Stimulated activated CD8-positive, alpha-beta memory T cell treated with anti-CD3 and anti-CD28 coated beads, Interleukin-4, amount 100 ng/mL, for 1 hour (primary cell): ENCODE measurements at places on chromosomes 1 and 21.

- no peak for DNase-seq
Observed at GRCh38 chr1:58551186-58552140, 4.9 kb upstream of the OMA1 start.

DNA sequence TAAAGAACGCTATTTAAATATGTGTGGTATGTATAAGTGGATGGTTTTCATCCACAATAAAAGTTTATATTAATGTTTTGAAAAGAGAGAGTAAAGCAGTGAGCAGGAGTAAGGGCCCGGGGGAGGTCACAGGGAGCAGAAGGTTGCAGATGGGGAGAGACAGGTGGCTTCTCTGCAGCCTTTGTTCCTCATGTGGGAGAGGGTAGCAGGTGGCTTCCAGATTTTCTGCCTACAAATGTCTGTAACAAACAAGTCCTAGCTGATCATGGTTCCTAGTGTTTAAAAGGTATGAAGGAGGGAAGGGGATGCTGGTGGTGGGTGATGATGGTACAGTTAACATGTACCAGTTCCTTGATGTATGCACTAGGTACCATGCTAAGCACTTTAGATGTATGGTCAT is 18.8 kb downstream of the QSOX1 start:
- no peak for DNase-seq

DNA sequence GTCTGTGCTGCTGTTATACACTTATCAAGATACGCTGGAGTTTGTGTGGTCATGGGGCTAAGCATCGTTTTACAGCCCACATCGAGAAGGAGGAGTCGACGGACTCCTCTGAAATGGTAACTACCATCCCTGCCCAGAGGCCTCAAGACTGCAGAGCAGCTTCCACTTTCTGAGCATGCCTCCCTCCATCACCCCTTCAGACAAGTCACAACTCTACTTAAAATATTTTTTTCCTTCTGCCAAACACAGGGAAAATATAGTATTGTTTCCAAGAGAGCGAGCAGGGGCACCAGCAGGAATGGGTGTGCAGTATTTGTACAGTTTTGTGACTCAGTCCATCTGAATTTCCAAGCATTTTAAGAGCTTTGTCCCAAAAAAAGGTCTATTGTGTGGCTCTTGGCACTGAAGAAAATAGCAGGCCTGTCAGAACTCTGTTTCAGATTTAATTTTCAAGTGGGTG is 14.1 kb downstream of the EVA1C start:
- DNase-seq, result no peak

DNA sequence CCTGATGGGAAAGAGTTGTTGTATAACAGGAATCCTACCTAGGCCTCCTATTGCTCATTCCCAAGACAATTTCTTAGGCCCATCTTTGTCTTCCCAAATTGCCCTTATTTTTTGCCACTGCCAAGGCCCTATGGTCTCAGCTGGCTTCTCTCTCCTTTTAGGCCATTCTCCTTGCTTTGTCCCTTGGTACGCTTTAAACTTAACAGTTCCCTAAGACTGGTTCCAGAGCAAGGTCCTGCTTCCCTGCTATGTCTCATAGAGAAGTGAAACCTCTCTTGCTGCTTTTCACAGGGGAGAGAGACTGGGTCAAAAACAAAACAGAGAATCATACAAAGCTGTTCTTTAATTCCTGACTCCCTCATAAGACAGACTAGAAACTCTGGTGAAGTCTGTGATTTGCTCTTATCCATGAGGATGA is 77.1 kb downstream of the XCL2 start:
- no peak for DNase-seq

GRCh38 chr1:174040387-174040786 is 18.2 kb upstream of the RC3H1 start:
- DNase-seq, result no peak

DNA sequence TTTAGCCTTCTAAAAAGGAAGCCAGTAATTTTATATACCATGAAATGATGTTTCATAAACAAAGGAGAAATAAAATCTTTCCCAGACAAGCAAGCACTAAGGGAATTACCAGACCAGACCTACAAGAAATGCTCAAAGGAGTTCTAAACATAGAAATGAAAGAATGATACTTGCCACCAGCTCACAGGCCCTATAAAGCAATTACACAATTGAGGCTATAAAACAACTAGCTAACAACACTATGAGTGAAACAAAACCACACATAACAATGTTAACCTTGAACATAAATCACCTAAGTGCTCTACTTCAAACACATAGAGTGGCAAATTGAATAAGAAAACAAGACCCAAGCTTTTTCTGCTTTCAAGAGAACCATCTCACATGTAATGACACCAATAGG is 123.8 kb downstream of the BARHL2 start:
- no peak for DNase-seq

DNA sequence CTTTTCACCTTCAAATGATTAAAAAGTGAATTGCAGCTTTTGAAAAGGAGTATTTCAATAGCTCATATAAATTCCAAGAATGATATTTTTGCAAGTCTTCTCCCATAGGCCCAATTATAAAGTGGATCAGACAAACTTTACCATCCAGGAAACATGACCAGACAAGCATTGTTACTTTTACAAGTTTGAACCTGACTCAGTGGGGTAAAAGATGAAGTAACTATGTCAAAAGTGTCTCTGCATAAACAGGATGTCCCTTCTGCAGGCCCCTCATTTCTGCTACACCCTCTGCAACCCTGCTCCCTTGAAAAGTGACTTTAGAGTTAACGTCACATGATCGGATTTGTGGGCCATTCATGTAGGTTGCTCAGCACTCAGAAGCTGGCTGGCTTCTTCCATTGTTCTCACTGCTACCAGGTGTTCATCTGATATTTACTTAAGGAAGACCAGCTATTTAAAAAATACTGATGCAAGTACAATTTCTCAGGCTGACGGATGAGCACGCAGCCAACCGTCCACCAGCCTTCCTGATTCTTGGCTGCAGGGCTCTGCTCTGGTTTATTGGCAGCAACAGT is 32.3 kb downstream of the URB1 start:
- DNase-seq, result no peak

GRCh38 chr1:176863613-176864012 is 300.9 kb downstream of the ASTN1 start:
- DNase-seq, result no peak

GRCh38 chr21:31221043-31221442 is 123.0 kb downstream of the TIAM1 start:
- DNase-seq, result no peak

DNA sequence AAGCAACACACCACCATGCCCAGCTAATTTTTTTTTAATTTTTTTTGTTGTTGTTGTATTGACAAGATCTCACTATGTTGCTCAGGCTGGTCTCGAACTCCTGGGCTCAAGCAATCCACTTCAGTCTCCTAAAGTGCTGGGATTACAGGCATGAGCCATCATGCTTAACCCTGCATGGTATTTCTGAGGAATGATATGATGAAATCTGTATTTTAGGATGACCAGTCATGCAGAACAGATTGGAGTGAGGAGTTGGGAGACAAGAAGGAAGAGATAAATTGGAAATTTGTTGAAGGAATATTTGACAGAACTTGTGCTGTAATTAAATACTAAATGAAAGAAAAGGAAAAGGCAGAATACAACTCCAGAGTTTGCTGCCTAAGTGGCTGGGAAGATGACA is 4.7 kb upstream of the NDUFS5 start:
- DNase-seq, result no peak

DNA sequence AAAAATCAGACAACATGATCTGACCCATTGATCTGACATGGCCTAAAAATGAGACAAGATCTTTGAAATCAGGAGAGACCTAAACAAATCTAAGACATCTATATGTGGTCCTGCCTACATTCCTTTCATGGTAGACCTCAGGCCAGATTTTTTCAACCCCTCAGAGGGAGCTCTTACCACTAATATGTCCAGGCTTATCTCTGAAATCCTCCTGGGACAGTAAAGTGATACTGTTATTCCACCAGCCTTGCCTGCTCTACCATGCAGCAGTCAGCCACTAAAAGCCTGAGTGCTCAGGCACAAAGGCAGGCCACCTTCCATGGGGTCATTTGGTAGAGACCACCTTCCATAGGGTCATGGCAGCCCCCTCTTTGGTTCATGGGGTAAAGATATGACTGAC is 126.9 kb downstream of the TBX15 start:
- DNase-seq, result no peak

- DNase-seq, result peak; percentile 53
Observed at GRCh38 chr1:113929750-113930498, 800 bp downstream of the HIPK1 start.

DNA sequence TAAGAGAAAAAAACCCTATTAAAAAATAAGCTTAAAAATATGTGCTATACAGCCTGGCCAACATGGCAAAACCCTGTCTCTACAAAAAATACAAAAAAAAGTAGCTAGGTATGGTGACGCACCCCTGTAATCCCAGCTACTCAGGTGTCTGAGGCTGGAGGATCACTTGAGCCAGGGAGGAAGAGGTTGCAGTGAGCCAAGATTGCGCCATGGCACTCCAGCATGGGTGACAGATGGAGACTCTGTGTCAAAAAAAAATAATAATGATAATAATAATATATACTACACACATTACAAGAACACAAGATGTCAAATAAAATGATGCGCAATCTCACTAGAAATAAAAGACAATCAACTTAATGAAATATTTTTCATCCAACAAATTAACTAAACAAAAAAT is 22.9 kb downstream of the NRDC start:
- DNase-seq, result no peak

DNA sequence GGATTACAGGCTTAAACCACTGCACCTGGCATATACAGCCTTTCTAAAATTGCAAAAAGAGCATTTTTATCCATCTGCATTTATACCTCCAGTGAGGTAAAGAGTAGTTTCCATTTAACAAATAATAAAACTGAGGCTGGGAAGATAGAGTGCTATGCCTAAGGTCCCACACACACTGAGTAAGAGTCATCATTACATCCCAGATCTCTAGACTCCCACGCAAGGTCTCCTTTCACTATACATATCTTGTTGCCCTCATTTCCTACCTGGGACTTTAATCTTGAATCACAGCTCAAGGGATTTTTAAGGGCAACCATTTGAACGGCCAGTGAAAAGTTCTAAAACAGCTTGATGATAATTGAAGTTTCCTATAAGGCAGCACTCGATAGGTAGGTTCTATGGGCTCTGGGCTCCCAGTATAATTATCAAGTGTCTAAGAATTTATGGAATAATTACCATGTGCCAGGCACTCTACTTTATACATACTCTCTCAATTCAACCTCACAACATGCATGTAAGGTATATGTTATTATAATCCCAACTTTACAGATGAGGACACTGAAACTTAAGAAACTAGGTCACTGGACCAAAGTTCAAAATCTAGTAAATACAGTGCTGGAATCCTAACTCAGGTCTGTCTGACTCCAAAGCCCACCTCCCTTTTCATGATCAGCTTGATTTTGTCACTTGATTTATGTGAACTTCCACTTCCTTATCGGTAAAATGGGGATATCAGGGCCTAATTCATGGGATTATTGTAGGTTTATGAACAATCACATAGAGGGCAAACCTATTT is 23.3 kb upstream of the EPS15 start:
- DNase-seq, result no peak

DNA sequence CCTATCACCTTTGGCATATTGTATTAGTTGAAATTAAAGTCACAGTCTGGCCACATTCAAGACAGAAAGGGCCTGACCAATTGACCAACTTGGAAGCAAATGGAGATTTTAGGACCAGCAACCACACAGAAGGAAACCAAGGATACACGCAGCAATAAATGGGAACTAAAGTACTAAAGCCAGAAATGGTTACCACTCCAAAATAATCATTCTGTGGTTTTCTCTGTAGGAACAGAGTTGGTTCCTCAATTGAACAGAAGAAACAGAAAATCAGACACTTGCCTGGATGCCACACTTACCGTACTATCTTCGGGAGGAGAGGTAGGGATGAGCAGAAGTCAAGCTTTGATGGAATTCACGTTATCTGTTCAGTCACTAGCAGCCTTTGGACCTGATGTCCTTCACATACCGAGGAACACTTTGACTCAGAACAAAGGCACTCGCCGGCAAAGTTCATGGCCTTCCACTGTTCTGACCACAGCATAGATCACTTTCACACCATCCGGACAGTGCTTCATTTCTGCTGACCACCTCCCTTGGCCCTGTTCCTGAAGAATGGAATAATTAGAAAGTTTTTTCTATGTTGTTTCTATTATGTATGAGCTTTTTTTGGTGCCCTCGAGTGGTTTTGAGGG is 96.9 kb downstream of the LPAR3 start:
- DNase-seq, result no peak

- DNase-seq, result no peak
Observed at GRCh38 chr1:108188801-108189200, 11.3 kb downstream of the SLC25A24 start.

DNA sequence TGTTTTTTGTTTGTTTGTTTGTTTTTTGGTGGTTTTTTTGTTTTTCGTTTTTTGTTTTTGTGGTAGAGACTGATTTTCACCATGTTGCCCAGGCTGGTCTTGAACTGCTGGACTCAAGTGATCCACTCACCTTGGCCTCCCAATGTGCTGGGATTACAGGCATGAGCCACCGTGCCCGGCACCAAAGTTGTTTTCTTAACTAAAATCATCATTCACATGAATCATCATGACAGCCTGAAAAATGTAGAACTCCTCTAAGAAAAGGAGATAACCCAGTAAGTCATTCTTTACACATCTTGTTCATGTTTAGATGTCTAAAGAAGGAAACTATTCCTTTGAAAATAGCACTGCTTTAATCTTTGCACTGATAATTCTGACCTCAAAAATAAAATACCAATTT is 37.5 kb downstream of the DISP1 start:
- no peak for DNase-seq

GRCh38 chr1:191729742-191730141 is 428.5 kb upstream of the RGS18 start:
- DNase-seq, result no peak

DNA sequence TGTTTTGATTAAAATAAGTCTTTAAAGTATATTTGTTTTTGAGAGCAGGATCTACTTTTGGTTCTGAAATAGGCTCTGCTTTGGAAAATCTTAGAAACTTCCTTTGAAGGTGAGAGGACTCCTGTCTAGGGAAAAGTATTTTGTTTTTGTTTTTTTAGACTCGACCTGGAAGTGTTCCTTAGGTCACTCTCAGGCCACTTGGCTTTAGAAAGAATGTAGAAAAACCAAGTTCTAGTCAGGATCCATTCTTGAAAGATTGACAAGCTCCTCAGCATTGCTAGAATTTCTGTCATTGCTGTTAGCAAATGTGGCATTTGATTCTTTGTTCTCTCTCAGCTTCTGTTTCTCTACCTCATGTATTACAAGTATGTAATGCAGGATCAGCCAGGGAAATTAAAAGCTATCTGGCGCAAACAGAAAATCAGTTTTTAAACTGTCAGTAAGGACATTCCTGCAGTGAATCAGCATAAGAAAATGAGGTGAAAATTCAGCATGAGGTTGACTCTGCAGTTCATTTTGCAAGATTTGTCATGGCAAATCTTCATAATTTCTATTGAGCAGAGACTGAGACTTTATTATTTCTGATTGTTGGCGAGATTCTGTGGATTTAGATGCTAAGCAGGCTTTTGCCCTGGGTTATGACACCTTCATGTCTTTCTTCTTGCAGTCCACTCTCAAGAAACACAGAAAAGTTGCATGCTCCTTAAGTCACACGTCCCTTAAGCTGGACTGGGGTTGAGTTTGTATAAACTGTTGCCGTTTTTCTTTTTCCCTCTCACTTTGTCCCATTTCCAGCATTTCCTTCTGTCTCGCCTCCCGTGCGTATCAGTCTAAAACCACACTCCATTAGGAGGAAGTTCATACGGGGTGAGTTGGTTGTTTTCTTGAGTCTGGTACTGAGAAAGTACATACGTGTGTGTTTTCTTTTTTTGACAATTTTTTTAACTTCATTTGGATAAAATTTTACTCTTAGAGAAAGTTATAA is 12.6 kb downstream of the NTPCR start:
- DNase-seq, result no peak
